Choroid plexus epithelial cell (primary cell): ENCODE measurements at places on chromosomes 3 and 15.

DNA sequence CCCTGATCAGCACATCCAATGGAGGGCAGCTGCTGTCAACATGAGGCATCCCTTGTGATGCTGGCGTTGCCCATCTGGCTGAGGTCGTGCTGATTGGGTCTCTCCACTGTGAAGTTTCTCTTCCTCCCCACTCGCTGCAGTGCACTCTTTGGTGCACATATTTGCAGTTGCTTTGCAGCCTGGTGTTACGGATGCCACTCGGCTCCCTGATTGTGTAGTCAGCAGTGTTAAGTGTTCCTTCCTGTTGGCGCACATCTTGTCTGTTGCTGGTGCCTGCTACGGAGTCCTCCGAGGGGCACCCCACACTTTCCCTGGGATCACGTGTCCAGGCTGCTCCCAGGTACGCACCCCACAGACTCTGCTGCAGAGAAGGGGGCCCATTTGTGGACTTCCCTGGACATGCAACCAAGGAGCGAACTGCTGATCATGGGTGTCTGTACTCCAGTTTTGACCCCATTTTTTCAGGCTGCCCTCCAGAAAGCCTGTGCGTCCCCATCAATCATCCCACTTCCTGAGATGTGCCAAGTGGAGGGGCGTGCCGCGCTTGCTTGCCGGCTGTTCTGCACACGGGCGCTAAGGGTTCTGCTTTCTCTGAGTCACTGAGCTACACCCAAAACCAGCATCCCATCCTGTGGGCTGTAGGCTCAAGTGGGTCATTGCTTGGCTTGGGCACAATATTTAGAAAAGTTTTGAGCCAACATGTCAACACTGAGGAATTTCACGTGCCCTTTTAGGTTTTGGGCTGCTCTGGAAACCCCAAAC, 98.6 kb downstream of the FBLN2 start:
- DNase-seq = no peak

DNA sequence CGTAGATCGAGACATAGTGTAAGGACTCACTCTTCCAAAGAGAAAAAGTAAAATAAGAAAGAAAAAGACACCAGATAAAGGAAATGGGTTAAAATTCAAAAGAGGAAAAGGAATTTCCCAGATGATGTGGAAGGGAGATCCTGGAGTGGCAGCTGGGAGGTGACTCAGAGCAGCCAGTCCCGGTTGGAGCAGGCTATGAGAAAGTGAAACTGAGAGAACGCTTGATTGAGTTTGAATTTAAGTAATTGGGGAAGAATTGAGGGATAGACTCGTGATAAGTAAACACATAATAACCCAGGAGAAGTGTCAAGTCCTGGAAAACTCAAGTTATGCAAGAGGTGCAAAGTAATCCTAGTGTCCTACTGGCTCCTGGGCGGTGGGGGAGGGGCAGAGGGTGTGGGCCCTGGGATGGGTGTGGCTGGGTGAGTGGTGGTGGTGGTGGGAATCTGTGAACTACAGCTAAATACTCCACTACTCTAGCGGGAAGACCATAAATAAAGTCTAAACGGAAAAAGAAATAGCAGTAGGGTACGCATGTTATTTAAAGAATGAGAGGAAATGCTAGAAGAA, 1.2 kb downstream of the PRR20G start:
- DNase-seq = peak; percentile 1

DNA sequence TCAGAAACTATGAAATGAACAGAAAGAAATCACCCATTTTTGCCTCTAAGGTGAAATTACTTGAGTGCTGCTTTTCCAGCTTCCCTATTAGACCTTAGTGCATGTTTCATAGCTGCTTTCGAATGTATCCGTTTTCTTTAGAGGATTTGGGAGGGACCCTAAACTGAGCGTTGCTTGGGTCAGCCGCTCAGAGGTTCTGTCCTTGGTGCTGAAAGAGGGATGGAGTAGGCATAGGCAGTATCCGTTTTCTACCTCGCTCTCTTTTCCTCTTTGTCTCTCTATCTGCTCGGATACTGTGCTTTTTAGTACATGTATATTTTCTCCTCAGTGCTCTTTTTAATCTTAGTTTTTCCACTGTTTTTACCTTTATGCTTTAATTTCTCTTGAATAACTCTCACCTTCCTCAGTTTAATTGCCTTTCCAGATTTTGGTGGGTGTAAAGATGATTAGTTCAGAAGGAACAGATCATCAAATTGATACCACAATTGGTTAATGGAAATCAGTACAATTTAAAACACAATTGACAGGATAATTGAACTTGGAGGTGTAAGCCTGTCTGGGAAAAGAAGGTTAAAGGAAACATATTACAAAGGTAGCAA, at the start of gene DRD3:
Gene DRD3 (minus strand): TSS at position 283 of the 599 bp plus-strand sequence. CDS start 7,060 bp downstream, outside the sequence.
- peak; percentile 64 for DNase-seq

DNA sequence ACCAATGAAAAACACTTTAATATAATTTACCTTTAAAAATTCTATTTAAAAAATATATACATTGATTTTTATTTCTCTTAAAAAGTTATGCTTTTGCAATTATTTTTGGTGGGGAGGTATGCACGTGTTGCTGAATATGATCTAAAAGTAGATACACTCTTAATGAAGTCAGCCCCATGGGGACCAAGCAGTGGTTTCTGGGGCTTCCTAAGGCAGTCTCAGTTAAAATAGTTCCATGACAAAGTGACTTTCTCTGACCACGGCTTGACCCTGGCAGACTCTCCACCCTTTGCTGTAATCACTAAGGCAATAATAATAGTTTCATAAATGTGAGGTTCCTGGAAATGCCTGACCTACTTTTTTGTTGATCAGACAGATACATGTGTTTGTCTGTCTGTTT, 50.4 kb downstream of the CCR4 start:
- peak; percentile 41 for DNase-seq

- DNase-seq = no peak
Measured at GRCh38 chr3:192063570-192063969, 602.6 kb downstream of the PYDC2 start.

DNA sequence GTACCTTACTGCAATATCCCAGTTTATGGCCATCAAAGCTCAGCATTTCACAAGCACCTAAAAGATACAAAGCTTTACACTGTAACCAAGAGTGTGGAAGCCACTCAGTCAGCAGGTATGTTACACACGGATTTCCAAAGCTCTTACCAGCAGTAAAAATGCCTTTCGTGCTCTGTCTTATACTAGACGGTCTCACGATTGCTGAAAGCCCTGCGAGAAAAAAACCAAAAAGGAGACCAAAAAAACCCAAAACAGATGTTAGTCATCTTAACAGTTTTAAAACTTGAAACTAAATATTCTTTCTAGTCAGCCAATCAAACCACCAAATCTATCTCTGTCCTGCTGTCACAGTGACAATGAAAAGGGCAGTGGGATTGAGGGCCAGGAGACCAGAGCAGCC, 39.0 kb downstream of the TAMM41 start:
- DNase-seq = no peak

GRCh38 chr3:29226706-29227105, 54.2 kb upstream of the RBMS3 start:
- peak; percentile 46 for DNase-seq

DNA sequence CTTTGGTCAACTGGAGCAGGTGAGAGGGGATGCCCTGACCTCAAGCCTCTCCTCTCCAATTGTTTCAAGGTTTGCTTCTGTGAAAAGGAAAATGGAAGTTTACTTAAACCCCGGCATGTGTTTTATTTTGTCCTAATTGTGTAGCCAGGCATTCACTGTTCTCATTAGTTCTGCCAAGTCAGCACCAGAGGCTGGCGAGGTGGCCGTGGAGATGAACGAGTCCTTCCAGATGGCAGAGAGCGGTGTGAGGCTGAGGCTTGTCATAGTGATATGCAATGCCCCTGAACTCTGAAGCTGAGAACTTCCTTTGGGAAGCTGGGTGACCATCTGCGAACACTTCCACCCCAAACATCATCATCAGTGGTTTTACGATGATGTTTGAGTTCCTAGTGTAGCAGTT, 199.6 kb downstream of the TJP1 start:
- DNase-seq = no peak

GRCh38 chr3:42376344-42376798, 34.0 kb downstream of the LYZL4 start:
- peak; percentile 93 for DNase-seq

DNA sequence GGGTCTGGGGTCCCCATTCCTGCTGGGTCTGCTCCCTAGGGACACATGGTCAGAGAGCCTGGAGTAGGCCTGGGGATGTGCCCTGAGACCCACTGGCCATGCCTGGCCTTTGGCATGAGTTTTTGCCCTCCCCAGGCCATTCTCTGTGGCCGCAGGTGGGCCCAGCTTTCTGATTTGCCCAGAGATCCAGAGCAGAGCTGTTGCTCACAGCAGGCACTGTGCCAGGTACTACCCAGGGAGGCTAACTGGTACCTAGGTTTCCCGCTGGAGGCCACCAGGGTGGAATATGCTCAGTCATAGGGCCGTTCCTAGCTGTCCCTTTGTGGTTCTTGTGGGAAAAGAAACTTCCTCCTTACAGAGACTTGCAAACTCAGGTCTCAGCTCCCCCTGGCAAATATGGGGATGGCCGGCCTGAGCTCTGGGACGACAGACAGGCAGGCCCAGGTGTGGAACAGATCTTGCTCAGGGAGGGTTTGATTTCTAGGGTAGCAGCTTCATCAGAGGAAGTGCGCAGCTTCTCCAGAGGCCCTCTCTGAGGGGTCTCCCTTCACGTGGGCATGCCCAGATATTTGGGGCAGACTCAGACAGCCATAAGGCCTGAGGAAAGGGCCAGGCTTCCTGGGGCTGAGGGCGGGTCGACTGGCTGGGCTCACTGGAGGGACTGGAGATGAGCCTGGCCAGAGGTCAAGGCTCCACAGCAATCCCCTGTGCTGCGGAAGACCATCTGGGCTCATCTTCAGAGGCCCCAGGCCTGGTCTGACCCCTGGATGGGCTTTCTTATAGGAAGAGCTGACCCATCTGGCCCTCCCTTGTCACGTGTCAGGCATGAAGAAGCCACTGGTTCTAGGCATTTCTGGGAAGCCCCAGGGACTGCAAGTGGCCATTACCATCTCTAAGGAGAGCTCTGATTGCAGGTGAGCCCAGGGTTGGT, 28.0 kb downstream of the ACAA1 start:
- DNase-seq = no peak

DNA sequence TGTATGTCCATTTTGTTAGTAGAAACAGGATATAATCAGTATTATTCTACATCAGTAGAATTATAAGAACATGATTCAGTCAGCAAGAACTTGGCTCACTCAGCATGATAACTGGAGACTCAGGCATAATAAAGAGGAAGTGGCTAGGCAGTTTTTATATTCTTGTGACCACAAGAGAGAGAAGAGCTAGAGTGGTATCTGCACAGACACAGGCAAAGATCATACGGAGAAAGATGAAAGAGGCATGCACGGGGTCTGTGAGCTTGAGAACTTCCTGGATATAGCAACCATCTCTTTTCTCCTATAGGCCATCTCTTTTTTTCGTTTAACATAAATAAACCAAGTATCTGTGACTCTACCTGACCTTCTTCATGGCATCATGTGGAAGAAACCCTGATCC, 46.8 kb downstream of the MYO5A start:
- peak; percentile 92 for DNase-seq

DNA sequence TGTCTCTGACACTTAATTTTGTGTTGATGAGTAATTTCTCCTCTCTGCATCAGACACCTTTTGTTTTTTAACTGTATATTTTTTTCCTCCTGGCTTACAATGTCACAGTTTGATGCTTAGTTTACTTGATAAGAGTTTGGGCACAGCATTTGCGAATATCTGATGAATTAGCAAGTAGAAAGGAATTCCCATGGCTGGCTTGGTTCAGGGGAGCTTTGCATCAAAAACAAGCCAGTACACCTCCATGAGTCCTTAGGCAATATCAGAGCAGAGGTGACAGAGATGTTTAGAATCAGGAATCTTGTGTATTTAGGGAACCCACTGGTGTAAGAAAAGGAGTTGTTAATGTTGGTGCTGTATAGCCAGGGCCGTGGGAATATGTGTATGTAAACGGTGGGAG, 9.3 kb downstream of the ARHGEF26 start:
- DNase-seq = no peak

- DNase-seq = no peak
Measured at GRCh38 chr3:152470095-152470494, 201.4 kb downstream of the MBNL1 start.

GRCh38 chr3:41267975-41268640, 68.8 kb downstream of the CTNNB1 start:
- DNase-seq = peak; percentile 98

DNA sequence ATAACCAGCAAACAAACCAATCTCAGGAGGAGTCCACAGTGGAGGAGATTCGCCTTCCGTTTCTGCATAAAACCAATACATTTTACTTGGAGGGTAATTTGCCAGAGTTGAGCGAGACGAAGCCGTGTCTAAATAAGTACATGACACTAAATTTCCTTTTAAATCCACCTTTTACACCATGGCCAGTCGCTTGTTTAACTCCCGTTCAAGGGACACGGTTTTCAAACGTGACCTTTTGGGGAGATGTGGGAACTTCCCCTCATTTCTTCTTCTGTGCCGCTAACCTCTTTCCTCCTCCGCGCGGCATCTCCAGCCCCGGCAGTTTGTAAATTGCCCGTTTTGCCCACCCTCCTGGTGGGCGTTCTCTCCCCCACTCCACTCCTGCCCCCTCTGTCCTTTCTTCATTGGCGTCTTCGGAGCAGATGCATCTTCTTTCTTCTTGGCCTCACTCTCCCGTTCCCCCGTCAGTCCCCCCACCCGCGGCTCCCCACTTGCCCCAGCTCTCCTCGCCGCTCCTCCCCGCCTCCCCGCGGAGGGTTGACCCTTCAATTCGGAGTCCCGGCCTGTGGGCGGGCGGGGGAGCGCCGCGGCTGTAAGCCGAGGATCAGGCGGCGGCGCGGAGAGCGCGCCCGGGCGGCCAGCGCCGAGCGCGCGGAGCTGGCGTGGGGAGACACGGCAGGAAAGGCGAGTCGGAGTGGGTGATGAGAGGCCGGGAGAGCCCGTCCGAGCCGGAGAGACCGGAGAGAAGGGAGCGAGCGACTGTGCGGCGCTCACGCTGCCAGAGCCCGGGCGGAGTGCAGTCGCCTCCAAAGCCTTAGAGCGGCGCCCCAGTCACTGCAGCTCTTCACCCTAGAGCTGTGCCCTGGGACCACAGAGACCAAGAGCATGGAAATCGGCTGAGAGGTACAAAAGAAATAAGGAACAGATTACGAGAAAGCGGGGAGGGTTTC, at the start of gene NLGN1:
Gene NLGN1 (plus strand): TSS at position 584 of the 950 bp plus-strand sequence.
- peak; percentile 70 for DNase-seq

DNA sequence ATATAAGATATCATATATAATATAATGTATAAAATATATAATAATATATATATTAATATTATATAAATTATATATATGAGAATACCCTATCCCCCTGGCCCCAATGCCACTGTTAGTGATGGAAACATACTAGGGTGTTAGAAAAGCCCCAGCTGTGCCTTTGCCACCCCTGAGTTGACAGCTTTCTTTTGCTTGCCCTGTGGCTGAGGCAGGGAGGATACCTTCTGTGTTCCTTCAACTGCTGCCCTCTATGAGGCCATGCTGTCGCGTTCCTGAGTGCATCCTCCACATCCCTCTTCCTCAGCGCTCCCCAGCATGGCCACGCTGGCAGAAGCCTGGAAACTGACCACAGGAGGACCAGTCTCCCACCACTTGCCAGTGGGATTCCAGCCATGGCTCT, 26.3 kb downstream of the FAN1 start:
- DNase-seq = no peak

DNA sequence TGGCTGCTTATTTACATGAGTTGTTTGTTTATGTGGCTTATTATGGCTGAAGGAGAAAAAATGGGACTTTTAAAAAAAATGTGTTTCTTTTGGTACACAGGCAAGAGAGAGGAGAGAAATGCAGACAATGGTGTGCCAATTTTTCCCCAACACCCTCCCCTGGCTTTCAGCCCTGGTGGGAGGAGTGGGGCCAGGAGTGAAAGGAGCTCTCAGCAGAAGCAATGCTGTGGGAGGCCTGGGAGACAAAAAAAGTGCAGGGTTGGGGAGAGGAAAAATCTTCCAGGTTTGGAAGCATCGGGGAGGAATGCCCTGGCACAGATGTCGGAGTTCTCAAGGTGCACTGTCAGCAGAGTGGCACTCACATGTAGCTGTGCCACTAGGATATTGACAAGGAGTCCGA, 117.7 kb upstream of the FOXB1 start:
- DNase-seq = no peak
